ENCODE measurements at places on chromosomes 2 and 18. TPM values are rescaled to one million over a fixed set of nuclear protein-coding genes. Genes with fewer than 3 reads are reported as not detected.

AAK1 gene
- total RNA-seq, result 26.6 TPM

GRCh38 chr2:127039387-127040031 lies 67.4 kb downstream of the BIN1 start:
- no peak for ATAC-seq

DNA sequence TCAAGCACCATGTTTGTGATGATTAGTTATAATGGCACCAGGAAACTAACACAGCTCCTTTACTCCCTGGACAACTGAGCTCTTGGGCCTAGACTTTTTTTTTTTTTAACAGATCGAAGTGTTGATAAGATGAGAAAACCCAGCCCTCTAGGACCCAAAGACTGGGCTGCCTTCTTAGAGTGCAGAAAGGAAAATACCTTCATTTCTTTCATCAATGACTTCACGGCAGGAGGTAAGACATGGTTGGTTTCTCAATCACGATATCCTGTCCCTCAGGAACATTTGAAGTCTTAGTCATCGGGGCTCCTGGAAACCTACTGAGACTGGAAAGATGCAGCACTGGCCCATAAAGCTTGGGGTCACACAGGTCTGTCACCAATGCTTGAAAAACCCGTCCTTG lies 84.7 kb downstream of the TNFRSF11A start:
- ATAC-seq, result no peak

- no peak for ATAC-seq
These were observed 212.5 kb downstream of the SETBP1 start for GRCh38 chr18:44893045-44893706.

DNA sequence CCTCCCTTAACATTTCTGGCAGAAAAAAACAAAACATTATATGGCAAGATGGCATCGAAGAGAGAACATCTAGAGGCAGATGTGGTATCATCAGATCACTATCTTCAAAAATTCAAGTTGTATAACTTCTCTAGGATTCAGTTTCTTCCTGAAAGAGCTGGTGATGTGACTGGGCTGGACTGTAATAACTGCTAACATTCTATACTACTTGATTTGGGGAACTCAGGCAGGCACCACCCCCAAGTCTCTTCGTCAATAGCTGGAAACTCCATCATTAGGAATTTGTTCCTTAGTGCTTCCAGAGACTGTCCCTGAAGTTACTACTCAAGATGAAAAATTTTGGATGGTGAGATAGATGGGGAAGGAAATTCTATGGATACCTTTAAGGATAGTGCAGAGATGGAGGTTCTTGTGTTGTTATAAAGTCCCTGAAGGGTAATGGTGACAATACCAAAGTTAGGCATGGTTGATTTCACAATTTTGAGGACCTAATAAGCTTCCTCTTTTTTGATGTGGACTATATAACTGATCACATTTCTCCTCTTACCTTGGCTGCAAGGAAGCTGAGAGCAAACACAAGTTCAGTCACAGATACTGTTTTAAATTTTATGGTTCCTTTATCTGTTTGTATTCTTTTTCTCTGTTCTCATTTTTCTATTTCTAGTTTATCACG lies 59.1 kb upstream of the PGAP1 start:
- ATAC-seq, result no peak

- ATAC-seq, result no peak
These were observed 303.8 kb downstream of the FSIP2 start for GRCh38 chr2:186042207-186043028.

ELOA2 gene
- not detected for total RNA-seq

DGUOK gene
- 38.3 TPM for total RNA-seq

Measured in esophagus mucosa (tissue), 1 donor.